Hepatic stellate cell (primary cell): ENCODE measurements at places on chromosomes 13 and 19.

- DNase-seq: no peak
Observed at GRCh38 chr13:111165241-111166010, 50.3 kb downstream of the ARHGEF7 start.

DNA sequence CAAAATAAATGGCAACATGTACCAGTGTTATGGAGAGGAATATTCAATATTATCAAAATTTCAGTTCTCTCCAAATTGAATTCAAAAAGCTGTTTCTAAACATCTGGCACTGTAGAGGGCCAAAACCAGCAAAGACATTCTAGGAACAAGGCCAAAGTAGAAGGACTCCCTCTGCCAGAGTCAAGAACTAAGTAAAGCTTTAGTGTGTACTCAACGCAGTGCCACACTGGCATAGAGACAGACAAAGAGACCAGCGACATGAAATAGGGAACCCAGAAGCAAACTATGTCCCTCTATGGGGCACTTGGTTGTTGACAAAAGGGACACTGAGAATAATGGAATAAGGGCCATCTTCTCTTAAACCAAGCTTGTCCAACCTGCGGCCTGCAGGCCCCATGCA is 15.6 kb downstream of the SCGB2B2 start:
- DNase-seq: no peak

DNA sequence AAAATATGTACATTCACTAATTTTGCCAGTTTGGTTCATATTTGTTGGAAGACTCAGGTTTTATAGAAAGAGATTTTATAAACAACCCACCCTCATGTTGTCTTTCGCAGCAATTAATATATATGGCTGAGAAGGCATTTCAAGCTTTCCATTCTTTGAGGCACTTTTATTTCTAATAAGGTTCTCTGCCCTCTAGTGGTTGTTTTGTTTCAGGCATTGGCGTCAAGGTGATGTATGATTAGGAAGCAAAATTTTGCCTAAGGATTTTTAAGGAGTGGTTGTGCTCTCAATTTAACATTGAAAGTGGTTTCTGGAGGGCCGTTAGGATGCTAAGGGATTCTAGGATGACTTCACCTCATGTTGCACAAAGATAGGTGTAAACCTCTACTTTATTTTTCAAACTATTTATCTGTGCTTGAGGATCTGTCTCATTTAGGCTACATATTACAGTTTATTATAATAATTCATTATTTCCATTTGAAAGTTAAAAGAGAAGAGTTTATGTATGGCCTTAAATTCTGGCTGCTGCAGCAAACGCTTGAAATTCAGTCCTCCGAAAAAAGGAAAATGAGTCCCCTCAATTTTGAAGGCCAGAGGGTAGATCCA is 35.9 kb downstream of the OXGR1 start:
- peak; percentile 7 for DNase-seq

GRCh38 chr19:28437390-28438346 is 775.3 kb downstream of the UQCRFS1 start:
- DNase-seq: no peak

DNA sequence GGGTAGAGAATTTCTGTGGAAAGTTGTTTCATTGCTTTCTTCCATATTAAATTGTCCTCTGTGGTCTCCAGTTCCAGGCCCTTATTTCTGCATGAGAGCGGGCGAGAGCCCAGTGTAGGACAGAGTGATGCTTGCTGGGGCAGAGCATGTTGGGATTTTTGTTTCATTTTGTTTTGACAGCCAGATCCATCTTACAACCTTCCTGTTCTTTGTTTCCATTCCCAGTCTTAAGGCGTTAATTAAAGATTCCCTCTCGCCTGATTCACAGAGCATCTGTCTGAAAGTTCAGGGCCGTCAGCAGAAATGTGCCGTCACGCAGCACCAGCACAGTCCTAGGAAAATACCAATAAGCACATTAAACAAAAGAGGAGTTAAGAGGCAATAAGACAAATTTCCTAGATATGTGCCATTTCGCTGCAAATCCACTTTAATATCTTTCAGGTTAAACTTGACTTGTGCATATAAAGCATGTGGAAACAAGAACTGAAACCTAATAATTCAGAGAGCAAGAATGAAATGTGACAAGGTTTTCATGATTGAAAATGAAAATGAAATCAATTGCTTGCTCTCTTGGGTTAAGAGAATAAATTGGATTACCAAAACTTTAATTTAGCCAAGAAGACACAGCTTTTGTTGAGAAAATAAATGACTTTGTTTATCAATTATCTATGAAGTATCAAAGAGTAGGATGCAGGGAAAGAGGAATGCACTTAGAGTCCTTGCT is 210.7 kb upstream of the SLC10A2 start:
- no peak for DNase-seq

- DNase-seq: no peak
Observed at GRCh38 chr19:44050740-44051649, 841 bp upstream of the ZNF223 start.

DNA sequence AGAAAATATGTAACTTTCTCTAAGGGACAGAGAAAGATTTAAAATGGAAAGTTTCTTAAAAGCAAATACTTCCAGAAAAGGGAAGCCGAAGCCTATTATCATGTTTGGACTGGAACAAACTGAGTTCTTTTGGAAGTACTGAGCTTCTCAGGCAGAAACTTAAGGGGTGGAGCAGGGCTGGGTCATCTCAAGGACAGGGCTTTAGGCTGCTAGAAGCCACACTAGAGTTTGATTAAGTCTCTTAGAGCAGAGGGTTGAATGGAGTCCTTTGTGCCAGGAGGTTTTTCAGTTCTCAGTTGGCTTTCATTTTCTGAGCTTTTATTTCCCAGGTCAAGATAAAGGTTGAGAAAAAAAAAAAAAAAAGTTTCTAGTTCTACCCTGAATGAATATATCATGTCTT is 432.7 kb downstream of the SLITRK5 start:
- no peak for DNase-seq

DNA sequence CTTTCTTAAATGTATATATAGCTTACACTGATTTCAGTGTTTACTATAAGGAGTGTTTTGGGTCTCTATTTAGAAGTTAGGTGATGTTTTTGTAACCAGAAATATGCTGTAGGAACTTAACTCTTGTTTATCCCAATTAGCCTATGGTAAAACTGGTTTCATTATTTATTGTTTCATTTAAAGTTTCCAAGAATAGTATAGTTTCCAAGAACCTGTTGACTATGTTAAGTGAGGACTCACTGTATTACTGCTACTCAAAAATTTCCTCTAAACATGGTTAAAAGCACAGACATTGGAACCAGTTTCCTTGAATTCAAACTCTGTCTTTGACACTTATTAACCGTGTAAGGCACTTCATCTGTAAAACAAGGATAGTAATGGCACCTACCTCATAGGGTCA is 187.4 kb downstream of the RGCC start:
- no peak for DNase-seq

DNA sequence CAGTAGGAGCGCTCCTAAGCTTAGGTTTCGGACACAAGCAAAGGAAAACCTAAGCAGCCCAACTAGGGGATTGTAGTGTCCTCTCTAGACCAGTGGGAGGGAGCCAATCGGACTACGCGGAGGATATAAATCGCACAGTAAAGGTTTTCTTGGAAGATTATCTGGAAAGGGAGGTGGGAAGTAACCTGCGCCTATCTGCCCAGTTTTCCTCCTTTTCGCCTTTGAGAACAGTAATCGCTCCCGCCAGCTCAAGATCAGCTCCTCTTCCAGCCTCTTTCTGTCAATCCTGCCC is 456 bp upstream of the RAB4B start:
- no peak for DNase-seq

DNA sequence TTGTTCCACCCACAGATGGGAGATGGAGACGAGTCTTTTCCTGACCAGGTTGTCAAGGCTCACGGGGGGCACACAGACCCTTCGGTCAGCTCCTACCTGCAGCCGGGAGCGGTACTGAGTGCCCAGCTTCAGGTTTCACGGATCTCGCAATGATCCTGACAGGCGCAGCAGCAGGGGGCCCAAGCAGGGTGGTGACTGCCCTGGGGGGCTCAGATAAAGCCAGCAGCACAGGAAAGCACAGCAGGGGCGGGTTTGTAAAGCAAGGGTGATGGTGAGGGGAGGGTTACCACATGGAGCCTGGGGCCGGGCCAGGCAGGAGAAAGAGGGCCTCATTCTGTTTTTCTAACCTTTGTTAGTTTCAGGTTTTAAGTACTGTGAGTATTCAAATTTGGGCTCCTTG is 41.7 kb upstream of the ATP11A start:
- DNase-seq: no peak

GRCh38 chr13:41490371-41491015 is 33.1 kb downstream of the RGCC start:
- DNase-seq: no peak

GRCh38 chr13:25171517-25172302 is at the start of gene AMER2:
Gene AMER2, minus strand, starts transcription at chr13:25172288. Its CDS starts 669 bp downstream, at chr13:25171619.
- DNase-seq: no peak

DNA sequence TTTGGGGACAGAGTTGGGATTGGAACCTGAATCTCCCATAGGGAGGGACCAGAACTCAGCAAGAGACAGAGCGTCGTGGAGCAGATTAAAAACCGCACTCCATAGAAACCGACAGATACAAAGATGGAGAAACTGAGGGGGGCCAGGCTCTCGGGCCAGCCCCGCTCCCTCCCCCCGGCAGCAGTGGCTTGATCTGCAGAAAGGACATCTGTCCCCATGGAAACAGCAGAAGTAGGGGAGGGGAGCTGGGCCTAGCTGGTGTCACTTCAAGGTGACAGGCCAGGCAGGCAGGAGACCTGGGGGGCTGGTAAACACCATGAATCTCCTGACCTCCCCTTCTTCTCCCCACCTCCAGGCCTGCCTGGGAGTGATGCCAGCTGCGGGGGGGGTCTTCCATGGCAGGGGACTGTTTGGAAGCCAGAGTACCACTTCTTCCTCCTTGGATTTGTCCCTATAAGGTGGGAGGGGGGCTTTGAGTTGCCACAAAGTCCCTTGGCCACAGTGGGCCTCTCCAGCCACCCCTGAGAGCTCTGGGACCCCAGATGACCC is 10.9 kb downstream of the TMIGD2 start:
- DNase-seq: no peak

DNA sequence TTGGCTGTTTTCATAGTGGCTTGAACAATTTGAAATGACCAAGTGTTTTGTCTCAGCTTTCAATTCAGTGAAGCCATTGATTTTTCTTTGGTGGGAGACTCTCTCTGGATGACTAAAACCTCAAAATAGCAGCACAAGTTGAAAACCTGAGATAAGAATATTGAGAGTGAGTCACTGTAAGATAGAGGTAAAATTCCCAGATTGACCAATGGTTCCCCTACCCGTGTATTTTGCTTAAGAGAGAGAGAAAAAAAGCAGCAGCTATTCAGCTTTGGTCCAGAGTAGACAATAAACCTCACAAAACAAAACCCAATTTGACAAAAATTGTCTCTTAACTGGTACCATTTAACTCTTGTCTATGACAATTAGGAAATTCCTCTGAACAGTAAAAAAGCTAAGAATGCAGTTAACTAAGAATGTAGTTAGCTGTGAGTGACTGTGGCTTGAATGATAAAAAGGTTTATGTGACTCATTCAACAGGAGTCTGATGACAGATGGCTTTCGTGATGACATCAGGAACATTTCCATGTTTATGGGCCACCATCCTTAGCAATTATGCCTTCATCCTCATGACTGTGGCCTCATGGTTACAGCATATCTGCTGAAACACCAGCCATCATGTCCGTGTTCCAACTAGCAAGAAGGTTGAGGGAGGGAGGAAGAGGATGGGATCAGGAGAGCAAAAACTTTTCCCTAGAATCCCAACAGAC is 356.9 kb downstream of the NDFIP2 start:
- peak; percentile 32 for DNase-seq

- no peak for DNase-seq
Observed at GRCh38 chr13:50629497-50629896, 214.0 kb downstream of the DLEU7 start.

DNA sequence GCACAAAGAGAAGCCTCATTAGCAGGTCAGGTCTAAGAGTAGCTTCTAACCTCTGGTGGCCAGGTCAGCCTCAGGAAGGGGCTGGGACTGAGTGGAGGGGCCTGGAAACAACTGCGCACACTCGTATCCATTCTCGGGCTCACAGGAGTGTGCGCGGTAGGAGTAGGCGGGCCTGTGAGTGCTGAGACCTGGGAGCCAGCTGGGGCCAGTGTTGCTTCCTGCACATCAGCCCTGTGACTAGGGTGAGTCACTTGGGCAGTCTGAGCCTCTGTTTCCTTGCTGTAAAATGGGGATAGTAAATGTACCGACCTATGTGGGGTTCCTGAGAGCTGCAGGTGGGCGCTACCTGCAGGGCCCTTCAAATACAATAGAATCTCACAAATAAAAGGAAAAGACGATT is 26.9 kb downstream of the SIN3B start:
- no peak for DNase-seq

DNA sequence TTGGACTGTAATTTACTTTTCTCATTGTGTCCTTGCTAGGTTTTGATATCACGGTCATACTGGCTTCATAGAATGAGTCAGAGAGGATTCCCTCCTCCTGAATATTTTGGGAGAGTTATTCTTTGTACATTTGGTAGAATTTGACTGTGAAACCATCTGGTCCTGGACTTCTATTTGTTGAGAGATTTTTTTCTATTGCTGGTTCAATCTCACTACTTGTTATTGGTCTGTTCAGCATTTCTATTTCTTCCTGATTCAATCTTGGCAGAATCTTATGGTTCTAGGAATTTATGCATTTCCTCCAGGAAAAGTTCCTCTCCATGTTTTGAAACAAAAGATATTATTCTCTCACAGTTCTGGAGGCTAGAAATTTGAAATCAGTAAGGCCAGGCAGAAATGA is 4.9 kb upstream of the CD33 start:
- DNase-seq: no peak

DNA sequence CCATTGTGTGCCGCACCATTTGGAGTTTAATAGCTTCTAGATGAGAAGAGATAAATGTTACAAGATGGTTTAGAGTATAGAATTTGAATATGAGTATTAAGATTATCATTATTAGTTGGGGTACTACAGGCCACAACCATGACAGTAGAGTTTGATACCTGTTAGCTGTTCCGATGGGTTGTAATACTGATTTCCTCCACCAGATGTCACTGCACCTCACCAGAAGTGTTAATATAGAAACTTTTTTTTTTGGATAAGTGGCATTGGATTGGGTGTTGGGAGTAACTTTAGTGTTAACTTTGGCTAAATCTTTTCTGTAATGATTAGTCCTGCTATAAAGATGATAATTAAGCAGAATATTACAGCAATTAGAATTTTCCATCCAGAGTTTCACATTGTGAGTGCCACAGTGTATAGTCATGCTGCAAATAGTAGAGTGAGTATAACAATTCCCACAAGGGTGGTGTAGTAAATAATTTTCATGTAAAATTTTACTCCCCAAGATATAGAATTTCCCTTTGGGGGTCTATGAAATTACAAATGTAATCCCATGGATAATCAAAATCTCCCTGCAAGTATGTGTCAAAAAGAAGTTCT is 56.3 kb downstream of the PSG3 start:
- DNase-seq: peak; percentile 17

DNA sequence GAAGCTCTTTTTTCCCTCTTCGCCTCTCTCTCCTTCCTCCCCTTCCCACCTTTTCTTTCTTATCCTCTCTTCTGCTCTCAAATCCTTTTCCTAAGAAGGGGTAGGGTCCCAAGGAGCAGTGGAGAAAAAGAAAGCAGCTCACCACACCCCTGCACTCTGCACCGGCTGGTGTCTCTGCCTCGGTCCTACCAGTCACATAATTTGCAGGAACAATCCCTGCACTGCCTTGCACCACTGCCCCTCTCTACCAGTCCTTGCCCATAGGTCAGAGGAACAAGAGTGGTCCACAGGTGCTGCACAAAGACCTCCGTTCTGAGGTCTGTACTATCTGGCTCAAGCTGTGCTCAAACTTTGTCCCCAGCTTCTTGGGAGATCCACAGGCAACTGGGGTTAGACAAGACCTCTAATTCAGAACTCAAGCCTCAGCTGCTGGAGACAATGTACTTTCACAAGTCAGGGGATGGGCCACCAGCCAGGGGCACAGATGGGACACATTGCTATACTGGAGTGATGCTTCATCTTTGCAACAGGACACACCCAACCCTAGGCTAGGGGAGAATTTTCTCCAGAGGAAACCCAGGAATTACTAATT is 125.4 kb upstream of the ZNF507 start:
- no peak for DNase-seq
